ENCODE measurements at places on chromosomes 7 and 10.
A peak's percentile ranks its signal among the peaks of the same experiment; 100 is the strongest.

GRCh38 chr10:100510533-100511308 lies 8.9 kb downstream of the SEC31B start:
- DNase-seq: peak; percentile 39

GRCh38 chr10:49243610-49244283 lies 55.2 kb upstream of the C10orf71 start:
- no peak for DNase-seq

- no peak for DNase-seq
Observed at GRCh38 chr10:18021725-18022480, 70.2 kb downstream of the SLC39A12 start.

- DNase-seq: no peak
Observed at GRCh38 chr7:138248609-138249008, 172.3 kb downstream of the AKR1D1 start.

GRCh38 chr7:148695953-148696352 lies 2.8 kb upstream of the CUL1 start:
- no peak for DNase-seq

DNA sequence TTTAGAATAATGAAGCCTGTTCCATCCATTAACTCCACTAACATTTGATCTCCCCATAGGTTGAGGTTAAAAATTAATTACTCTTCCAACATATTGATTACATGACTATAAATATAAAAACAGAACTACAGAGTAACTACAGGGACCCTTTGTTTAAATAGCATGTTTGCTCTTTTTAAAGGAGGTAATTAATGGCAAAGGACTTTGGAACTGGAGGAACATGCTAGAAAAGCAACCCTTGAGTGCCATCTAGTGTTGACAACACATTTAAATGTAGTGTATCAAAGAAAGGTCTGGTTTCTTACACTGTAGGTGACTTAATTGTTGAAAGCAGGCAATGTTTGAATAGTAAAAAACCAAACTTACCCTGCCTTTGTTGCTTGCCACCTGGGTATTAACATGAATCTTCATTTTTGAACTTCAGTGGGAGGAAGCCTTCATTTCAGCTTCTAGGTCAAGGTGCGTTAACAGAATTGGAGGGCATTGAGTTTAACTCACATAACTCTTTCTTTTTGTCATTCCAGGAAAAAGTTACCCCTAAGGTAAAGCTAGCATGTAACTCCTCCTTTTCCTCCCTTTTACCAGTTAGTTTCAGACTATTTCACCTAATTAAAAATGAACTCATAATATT lies 52.6 kb upstream of the CAPZA2 start:
- DNase-seq: no peak

GRCh38 chr10:99084161-99084560 lies 151.5 kb downstream of the HPSE2 start:
- no peak for DNase-seq

- no peak for DNase-seq
Observed at GRCh38 chr10:1549591-1550290, 187.6 kb downstream of the ADARB2 start.

- no peak for DNase-seq
Observed at GRCh38 chr7:85713171-85713570, 526.3 kb upstream of the SEMA3D start.

GRCh38 chr7:32298408-32299132 lies 191.6 kb downstream of the LSM5 start:
- DNase-seq: no peak

DNA sequence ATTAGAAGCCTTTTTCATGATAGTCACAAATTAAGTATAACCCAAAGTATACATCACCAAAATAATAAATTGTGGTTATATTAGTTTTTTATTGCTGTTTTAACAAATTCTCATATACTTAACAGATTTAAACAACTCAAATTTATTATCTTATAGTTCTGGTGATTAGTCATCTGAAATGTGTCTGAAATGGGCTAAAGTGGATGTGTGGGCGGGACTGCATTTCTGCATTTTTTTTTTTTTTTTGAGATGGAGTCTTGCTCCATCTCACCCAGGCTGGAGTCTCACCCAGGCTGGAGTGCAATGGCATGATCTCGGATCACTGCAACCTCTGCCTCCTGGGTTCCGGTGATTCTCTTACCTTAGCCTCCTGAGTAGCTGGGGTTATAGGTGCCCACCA lies 891.5 kb upstream of the CELF2 start:
- no peak for DNase-seq

- DNase-seq: peak; percentile 21
Observed at GRCh38 chr10:88091490-88092061, 228.2 kb downstream of the PTEN start.

DNA sequence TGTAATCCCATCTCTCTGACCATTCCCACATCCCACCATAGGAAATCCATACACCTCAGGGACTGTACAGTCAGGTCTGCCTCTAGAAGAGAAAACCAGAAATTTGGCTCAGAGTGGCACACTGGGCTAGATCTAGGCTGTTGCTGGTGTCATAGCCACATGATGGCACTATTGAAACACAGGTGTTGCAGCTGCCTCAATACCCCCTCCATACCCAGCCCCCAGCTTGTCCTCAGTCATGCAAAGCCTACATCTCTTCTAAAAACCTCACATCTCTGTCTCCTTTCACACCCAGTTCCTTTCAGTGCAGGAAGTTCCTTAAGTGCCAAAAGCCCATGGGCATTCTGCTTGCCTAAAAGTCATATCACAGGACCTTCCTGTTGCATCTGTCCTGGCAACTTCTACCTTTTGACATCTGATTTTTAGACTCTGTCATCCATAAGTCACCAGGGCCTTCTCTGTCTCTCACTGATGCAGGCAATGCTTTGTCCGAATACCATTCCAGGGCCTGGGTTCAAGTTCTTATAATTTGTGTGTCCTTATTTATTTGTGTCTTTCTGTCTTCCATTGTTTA lies 27.0 kb upstream of the HIBADH start:
- no peak for DNase-seq

DNA sequence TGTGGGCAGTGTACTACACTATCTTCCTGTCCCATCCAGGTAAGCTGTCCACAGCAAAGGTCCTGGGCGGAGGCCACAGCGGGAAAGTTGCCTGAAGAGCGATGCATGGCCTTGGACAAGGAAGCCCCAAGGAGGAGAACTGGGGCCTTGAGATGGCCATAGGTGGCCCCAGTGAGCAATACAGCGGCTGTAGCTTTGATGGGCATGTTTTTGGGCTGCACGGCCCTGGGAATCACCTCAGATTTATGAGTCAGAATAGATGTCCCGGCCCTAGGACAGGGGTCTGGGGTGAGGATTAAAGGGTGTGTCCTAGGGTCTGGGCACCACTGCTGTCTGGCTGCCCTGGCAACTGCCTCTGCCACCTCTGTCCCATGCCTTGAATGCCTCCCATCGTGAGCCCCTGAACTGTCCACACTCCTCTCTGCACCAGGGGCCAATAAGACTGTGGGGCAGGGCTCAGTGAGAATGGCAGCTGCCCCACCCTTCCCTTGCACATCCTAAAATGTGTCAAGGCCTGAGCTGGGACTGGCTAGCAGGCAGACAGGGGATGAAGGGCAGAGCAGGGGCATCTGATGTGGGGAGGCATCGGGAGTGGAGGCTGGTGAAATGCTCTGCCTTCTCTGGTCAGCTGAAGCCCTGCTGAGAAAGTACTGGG lies 9.4 kb upstream of the IRF5 start:
- no peak for DNase-seq

DNA sequence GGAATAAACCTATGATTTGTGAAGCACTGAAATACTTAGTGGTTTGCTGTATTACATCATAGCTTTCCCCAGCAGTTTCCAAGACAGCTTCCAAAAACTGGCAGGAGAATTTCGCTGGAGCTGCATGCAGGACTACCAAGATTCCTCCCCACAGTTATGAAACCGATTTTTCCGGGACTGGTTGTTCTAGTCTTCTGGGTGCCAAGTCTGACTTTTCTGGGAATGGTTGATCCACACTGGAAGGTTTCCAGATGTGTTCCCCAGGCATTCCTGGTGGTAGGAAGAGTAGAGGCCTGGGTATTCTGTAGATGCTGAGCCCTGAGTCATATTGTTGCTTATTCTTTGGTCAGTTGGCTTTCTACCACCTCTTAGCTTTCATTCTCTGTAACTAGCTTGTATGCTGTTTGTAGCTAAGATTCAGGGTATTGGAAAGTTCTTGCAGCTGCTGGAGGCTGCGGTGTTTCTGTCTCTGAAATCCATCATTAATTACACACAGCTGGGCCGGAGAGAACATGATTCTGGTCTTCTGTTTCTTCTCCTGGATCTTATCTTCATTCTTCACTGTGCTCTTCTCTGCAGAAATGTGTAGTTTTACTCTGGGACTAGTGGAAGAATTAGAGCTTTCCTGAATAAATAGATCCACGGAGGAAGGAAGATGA lies 6.3 kb downstream of the ABCC2 start:
- no peak for DNase-seq

DNA sequence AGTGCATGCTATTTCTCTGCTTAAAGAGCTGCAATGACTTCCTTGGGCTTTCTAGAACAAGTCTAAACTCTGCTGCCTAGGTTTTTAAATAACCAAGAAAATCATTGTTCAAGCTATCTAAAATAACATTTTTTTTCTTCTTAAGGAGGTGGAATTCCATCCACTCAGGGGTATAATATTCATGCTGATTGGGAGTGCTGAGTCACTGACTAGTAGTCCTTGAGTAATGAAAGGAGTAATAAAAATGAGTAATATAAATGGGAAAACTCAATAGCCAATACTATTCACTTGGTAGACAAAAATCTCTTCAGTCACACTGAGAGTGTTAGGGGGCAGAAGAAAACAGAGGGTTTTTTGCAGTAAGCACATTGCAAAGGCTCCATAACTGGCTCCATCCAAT lies 72.0 kb downstream of the GFRA1 start:
- DNase-seq: no peak

DNA sequence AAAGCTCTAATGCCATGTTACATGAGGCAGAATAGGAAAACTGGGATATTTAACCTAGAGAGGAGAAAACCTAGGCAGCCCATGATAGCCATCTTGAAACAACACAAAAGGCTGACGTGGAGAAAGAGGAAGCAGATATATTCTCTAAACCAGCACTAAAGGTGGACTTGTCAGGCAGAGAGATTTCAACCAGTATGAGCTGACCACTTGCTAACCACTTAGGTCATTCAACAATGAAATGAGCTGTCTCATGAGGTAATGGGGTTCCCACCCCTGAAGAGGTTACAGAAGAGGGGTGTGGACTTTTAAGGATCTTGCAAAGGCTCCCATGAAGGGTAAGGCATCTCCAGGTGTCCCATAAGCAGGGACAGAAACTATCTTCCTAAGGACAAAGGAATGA lies 26.8 kb upstream of the EGR2 start:
- no peak for DNase-seq

DNA sequence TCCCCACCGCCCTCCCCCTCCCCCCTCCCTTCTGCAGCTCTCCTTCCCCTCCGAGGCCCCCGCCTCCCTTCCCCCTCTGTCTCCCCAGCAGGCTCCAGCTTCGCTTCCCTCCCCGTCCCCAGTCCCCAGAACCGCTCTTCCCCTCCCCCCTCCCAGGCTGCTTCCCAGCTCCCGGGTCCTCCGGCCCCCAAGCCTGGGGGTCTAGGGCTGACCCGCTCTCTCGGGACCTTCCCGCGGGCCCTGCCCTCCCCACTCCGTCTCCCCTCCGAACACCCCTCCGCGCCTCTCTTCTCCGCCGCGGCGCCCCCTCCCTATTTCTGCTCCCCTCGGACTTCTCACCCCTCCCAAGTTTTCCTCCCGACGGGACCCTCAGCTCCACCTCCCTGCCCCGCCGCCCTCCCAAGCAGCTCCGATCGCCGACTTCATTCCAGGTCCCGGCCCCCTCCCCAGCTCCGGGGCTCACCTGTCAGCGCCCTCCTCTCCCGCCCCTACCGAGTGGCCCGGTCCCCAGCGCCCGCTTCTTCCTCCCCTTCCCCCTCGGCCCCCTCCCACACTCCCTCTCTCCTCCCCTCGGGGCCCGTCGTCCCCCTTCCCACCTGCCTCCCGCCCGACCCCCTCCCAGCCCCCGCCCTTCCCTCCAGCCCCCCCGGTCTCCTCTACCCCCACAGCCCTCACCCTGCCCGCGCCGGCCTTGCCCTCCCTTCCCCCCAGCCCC lies 990 bp downstream of the ZNF467 start:
- DNase-seq: no peak

- no peak for DNase-seq
Observed at GRCh38 chr10:84783386-84783785, 455.0 kb downstream of the CCSER2 start.

GRCh38 chr10:35693800-35694199 lies 51.7 kb upstream of the FZD8 start:
- no peak for DNase-seq

GRCh38 chr10:71223347-71224058 lies 11.1 kb downstream of the UNC5B start:
- DNase-seq: no peak

DNA sequence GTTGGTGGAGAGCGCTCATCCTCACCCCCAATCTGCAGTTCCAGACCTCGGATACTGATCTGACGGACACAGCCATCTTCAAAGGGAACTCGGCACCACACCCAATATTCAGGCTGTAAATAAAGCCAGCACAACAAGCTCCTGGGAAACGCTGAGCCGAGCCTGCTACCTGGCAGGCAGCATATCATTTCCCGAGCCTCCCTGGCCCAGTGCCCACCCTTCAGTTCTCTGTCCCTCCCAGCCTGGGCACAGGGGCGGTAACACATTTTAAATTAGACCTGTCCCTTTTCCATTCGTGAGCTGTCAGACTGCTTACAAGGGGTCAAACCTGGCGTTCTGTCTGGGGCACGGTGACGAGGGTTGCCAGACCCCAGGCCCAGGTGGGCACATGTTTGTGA lies 250.5 kb downstream of the ARHGAP12 start:
- DNase-seq: no peak

GRCh38 chr7:157432957-157433576 lies 96.3 kb downstream of the DNAJB6 start:
- no peak for DNase-seq

GRCh38 chr7:2024567-2024918 lies 208.2 kb downstream of the MAD1L1 start:
- DNase-seq: no peak

DNA sequence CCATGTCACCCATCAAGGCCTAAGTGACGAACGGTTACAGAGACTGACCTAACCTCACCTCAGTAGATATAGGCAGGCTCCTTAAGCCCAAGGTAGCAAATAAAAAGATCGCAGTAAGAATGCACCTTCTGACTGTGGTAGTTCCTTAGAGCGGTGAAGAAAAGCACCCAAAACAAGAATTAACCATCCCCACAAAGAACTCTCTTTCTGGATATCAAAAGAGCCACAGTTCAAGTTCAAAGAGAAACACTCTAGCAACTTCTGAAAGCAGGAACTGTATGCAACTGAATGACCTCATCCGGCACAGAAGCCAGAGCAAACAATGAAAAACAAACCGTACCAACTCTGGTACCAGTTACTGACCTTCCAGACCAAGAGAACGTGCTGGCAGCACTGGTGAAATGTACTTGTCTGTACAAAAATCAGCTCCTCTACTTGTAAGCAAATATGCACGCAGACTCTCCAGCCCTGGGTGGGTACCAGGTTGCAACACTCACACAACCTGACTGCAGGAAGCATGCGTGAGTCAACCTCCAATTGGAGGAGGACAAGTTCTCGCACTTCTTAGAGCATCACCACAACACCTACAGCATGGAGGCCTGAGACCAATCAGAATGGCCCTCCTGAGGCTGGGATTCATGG lies 202.7 kb downstream of the FAM107B start:
- no peak for DNase-seq
